Stimulated activated memory B cell treated with anti-CD40 and anti-IgM and Interleukin-4, amounts not matched to agents 10 μg/mL and 1 μg/mL and 100 μg/mL, for 72 hours (primary cell): ENCODE measurements at places on chromosomes 4 and X.

DNA sequence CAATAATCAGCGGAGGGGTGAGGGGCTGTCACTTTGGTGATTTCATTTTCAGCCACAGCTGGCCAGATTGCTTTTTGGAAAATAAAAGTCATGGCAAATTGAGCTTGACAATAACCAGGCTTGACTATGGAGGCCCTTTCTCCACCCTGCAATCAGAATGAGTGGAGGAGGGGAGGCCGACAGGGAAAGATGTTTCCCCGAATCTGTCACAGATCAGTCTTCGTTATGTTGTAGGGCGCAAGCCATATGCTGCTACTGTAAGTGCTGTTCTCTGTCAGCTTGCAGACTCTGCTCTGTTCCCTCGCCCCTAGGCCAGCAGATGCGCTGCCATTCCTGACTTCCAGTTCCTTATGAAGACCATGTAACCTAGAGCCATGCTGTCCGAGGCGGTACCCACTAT lies 114.1 kb downstream of the MGST2 start:
- ATAC-seq = no peak

DNA sequence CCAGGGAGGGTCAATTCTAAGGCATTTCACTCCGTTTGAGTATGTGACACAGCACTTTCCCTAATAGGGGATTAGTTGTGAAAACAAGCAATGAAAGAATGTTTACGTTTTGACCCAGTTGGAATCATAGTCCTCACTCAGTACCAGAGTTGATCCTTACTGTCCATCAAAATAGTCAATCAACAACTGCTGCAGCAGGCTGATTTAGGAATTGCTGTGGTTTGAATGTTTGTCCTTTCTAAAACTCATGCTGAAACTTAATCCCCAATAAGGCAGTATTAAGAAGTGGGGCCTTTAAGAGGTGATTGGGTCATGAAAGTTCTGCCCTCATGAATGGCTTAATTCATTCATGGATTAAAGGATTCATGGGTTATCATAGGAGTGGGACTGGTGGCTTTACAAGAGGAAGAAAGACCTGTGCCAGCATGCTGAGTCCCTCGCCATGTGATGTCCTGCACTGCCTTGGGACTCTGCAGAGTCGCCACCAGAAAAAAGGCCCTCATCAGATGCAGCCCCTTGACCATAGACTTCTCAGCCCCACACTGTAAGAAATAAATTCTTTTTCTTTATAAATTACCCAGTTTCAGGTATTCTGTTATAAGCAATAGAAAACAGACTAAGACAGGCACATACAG lies 3.1 kb upstream of the FBXL5 start:
- ATAC-seq = no peak

DNA sequence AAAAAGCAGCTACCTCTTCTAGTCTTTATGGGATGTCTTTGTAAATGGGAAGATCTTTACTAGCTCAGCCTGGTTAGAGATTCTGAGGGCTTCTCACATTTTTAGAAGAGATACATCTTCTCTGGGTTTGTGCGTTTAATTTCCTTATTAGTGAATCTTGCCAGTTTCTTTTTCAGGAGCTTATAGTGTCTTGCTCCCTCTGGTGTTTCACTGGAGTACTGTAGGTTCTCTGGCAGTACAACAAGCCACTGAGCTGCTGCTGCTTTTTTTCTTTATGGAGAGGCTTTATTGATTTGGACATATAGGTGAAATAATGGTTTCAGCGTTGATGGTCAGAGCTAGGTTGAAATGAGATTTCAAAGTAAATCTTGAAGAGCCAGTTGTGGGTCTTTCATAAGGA lies 82.9 kb downstream of the LAS1L start:
- no peak for ATAC-seq

DNA sequence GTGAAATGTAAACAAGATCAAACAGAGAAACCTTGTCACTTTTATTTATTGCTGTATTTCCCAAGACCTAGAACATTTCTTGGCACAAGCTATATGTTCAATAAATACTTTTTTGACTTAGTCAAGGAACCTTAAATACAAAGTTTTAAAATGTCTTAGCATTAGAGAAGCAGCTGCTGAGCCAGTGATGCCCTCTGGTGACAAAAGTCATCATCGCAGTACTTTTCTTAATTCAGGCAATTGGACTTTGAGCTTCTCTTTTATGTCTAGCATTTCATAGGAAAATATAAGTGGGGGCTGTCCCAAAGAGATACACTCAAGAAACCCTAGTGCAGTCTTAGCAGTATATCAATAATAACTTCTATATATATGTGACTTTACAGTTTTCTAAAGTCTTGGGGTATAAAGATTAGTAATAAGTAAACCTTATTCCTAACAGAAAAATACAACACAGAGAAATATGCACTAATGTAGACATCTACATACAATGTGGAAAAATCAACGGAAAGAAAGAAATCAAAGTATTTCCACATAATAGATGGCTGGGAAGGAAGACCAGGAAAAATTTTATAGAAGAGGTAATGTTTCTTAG lies 118.4 kb downstream of the DTHD1 start:
- no peak for ATAC-seq

DNA sequence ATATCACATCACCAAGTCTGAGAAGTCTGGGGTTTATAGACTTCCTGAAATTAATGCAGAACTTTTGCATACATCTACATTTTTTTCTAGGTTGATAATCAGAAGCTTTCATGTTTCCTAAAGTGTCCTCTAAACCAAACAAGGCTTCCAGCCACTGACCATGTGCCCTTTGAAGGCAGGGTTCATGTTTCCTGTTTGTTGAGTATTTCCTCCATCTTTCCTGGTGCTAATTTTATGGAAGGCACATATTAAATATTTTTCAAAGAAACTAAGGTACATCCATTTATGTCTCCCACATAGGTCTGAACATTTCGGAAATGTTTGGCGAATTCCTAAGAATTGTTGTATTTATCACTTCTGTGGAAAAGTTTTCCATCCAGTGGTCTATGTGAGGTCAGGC lies 5.6 kb downstream of the GALNT7 start:
- no peak for ATAC-seq

DNA sequence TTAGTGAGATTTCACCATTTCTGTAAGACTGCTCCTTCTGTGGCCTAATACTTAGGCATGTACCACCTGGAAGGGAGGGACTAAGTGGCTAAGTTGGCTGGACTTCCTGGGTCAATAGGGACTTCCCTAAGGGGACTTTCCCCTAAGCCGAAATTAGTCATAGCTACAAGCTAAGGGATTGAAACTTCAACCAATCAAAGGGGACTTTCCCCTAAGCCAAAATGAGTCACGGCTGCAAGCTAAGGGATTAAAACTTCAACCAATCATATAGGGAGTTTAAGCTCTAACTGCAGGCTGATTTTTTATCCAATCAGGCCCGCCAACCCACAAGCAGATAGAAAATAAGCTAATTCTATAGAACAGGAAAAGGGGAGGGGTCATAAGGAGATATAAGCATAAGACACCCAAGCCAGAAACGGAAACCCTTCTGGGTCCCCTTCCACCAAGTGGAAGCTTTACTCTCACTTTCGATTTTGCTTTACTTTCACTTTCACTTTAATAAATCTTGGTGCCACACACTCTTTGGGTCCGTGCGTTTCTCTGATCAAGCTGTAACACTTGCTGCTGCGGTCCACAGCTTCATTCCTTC lies 382.8 kb downstream of the KLHL4 start:
- ATAC-seq = no peak

DNA sequence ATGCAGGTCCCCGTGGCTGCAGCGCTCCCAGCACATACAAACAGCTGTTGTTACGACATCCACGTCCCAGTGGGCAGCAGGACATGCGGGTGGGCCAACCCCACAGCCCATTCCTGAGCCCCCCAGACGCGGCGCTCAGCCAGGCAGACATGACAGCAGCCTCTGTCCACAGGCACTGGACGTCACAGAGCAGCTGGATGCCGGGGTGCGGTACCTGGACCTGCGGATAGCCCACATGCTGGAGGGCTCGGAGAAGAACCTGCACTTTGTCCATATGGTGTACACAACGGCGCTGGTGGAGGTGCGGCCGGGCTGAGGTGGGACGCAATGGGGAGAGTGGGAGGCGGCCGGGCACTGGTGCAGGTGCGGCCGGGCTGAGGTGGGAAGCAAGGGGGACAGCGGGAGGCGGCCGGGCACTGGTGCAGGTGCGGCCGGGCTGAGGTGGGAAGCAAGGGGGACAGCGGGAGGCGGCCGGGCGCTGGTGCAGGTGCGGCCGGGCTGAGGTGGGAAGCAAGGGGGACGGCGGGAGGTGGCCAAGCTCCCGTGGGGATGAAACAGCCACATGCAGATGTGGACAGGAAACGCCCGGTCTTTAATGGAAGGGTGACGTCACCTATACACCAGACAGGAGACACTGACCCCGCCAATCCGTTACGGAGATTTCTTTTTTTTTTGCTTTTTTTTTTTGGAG lies 9.4 kb downstream of the PLCXD1 start:
- no peak for ATAC-seq

DNA sequence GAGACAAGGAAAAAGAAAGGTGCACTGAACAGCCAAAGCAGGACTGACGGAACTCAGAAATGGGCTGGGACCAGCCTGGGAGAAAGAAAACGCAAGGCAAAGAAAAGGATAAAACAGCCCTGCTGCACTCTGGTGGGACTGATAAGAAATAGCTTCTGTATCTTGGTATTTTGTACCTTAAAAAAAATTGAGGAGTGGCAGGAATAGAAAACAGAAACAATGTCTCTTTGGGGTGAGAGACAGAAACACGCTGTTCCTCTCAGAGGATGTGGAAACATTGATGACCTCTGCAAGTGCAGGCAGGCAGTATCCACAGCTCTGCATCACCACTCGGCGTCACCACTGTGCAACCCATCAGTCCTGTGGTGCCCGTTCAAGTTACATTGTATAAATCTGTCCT lies 152.5 kb upstream of the SPRY1 start:
- ATAC-seq = peak; percentile 53

DNA sequence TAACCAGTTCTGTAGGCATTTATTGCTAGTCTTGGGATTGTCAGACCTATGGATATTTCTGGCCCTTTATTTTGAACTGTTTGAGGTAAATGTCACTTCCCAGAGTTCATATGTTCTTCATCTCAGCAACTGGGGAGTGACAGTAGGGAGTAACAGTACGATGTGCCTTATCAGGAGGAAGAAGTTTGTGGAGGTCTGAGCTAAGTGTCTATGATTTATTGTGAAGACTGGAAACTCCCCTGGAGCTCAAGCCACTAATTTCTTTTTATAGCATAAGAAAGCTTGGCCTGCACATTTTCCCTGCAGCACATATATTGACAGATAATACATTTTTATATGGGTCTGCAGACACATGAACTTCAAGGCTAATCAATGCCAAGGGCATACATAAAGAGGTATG lies 383.8 kb downstream of the GRXCR1 start:
- no peak for ATAC-seq

GRCh38 chrX:71102292-71102691 lies 4.2 kb downstream of the CXorf65 start:
- no peak for ATAC-seq

DNA sequence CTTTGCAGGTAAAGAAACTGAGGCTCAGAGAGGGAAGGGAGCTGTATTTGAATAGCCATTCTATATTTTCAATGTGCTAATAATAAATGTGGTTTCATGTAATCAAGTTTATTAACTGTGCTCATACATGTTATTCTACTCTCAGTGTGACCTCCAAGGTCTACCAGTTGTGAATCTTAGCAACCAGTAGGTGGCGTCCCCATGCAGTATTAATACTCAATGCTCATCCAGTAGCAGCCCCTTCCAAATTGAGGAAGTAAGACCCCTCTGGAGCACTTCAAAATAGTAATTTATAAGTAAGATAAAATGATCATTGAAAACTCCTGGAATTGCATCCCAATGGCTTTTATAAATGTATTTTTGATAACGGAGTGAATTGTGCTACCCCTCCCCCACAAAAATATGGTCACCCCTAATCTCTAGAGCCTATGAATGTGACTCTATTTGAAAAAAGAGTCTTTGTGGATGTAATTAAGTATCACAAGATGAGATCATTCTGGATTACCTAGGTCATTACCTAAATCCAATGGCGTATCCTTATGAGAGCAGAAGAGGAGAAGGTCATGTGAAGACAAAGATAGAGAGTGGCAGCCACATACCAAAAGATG lies 20.4 kb upstream of the SEPSECS start:
- ATAC-seq = peak; percentile 77

GRCh38 chr4:110164251-110164650 lies 34.2 kb downstream of the ELOVL6 start:
- ATAC-seq = no peak

DNA sequence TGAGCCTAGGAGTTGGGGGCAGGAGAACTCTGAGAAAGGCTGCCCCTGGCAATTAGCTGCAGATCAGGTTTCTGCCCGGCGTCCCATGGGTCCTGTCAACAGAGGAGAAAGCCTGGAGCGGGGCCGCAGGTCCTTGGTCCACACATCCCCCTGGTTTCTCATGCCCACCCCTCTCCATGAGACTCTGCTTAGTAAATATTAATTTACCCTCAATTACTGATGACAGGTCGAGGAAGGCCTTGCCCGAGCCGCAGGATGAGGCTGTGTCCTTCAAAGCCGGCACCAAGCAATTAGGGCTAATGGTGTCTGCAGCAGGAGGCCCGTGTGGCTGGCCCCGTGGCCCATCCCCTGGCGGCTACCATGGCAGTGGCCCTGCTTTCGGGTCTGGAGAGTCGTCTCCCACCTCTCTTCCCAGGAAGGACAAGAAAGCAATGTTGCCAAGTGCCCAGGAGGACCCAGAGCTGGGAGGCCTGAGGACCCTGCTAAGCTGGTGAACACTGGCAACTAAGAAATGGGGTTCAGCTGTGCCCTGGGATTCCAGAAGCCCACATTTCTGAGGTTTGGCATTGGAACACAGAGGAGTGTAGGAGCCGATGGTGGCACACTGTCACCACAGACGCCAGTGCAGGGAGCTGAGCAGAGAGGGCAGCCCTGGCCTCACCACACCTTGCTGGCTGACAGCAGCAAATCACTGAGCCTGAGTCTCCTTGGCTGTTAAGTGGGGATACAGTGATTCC lies 114.6 kb downstream of the CPZ start:
- no peak for ATAC-seq

- no peak for ATAC-seq
These were observed 94.4 kb downstream of the IL15 start for GRCh38 chr4:141730805-141731204.

DNA sequence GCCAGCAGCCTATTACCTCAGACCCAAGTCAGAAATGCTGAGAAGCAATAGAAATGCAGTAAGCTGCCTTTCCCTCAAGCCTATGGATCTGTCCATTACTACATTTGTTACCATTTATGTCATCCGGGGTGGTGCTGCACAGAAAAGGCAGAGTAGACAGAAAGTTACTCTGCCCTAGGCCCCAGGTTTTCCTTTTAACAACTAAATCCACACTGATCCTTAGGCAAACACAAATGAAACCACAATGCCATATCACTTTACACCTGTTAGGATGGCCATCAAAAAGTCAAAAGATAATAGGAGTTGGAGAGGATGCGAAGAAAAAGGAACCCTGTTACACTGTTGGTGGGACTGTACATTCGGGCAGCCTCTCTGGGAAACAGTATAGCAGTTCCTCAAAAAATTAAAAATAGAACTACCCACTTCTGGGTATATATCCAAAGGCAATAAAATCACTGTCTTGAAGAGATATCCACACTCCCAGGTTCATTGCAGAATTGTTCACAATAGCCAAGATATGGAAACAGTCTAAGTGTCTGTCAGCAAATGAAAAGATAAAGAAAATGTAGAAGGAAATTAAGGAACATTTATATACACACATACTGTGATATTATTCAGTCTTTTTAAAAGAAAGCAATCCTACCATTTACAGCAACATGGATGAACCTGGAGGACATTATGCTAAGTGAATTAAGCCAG lies 186.3 kb downstream of the NWD2 start:
- ATAC-seq = no peak
